ENCODE measurements at places on chromosomes 5 and 9.

- DNase-seq, result no peak
Observed at GRCh38 chr9:38215465-38215864, 146.4 kb upstream of the SHB start.

DNA sequence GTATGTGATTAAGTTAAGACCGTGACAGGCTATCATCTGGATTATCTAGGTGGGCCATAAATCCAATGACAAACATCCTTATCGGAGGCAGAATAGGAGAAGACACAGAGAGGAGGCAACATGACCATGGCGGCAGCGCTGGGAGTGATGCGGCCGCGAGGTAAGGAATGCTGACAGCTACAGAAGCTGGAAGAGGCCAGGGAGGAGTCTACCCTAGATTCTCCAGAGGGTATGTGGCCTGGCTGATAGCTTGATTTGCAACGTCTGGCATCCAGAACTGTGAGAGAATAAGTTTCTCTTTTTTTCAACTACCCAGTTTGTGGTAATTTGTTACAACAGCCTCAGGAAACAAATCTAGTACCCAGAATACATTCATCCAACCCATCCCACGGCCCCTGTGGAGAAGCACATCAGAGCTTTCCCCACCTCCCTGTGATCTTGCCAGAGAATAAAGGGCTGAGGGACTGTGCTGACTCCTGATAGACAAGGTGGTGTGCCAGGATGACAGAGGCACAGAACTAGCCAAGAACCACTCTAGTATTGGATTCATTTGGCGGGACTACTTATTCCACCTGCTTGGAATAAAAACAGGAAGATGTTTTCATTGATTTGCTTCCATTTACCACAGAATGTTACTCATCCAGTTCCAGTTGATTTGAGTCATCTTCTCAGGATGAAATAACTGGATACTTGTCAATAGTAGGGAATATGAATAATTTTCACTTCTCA, 187.4 kb downstream of the MAN2A1 start:
- peak; percentile 61 for DNase-seq

DNA sequence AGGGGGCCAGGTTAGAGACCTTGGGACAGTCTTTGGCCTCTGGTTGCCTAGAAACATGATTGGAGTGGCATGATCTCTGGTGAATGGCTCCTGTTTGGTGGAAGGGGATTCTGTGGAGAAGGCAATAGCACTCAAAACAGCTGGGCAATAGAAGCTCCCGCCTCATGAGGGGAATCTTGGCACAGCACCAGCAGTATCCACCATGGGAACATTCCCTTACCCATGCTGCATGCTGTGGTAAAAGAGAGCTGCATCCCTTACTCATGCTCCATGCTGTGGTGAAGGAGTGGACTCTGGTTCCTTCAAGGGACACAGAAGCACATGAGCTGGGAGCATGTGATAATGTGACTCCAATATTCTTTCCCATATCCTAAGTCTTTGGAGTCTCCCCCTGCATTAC, 160.6 kb downstream of the PJA2 start:
- DNase-seq, result no peak

DNA sequence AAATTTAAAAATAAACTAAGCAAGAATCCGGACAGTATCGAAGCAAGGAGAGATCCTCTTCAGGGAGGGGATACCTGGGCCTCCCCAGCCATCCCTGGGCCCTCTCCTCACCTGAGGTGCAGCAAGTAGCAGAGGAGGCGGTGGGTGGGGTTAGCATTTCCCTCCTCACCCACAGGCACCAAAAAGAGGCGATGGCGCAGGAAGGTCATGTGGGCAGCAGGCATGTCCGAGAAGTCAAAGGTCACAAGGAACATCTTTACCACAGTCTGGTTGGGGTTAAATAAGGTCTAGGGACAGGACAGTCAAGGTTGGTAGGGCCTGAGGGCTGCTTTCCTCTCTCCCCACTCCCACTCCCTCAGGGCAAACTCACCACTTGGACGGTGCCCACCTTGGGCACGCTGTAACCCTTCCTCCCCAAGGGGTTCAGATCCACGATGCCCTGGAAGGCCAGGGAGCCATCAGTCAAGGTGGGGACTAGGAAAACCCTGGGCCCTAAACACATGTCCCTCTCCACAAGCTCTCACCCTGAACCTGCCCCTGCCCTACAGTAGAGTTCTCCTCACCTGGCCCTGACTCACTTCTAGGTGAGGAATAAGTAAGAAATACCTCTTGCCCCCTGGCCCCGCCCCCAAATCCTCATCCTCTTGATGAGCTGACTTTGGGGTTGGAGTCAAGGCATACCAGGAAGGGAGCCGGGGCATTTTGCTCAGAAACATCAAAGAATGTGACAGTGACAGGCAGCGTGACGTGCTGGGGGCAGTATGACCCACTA, 2.8 kb upstream of the STOML2 start:
- no peak for DNase-seq

DNA sequence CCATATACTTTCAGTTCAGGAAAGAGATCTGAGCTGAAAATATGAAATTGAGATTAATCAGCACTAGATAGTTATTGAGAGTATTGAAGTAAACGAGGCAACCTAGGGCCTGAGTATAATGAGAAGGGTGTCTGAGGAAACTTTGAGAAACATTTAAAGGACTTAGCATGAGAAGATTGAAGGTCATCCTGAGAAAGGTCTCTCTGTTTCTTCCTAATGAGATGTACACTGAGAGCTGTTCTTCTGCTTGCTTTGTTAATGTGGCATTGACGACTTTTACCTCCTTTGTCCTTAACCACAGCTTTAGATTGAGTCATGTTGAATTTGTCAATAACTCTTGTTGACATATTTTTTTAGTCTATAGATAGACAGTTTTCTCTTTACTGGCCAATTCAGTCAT, 145.1 kb upstream of the ACTBL2 start:
- DNase-seq, result no peak

GRCh38 chr9:2270565-2270964, 255.4 kb downstream of the SMARCA2 start:
- DNase-seq, result no peak

DNA sequence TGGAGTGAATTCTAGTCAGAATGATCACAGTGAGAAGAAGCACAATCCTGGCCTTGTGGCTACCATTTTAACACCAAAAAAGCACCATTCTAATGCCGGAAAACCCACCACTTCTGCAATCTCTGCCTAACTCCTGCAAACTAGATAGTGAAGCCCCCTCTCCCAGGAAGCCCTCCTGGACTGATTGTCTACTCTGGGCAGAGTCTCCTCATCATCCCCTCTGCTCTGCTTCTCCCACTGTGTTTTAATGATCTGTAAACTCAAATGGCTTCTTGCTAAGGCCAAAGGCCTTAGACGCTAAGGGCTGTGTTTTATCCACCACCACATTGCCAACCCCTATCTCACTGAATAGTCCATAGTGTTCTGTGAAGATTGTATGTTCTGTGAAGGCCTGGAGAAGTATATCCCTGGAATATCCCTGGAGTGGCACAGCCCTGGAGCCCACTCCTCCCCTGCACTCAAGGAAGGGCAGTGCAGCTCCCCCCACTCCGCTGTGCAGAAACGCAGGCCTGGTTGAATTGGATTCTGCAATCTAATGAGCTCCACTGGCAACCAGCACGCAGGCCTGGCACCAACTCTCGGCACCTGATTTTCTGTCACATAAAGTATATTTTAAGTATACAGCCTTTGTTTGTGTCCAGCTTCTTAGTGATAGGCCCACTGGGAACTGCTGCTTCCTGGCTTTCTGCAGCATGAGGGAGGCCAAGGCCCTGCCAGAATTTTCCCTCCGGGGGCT, 126.3 kb downstream of the ATPSCKMT start:
- DNase-seq, result no peak

- DNase-seq, result no peak
Observed at GRCh38 chr5:55320571-55320970, 12.8 kb downstream of the MTREX start.

- DNase-seq, result no peak
Observed at GRCh38 chr9:91502475-91502874, 78.8 kb upstream of the NFIL3 start.

DNA sequence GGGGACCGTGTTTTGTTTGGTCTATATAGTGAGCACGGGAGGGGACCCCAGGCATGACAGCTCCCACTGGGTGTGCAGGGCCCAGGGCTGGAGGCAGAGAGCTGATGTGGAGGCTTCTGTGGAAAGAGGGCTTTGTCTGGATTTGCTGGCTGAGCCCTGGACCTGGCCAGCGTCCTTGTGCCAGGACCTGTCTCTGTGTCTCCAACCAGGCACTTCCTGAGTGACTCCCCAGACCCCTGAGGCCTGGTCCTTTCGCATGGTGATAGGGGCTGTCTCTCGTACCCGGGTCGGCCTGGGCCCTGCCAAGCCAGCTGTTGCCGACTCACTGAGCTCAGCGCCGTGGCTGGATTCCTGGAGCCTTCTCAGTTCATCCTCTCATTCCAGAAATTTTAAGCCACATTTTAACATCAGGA, 77.6 kb downstream of the ADAMTS2 start:
- DNase-seq, result no peak

DNA sequence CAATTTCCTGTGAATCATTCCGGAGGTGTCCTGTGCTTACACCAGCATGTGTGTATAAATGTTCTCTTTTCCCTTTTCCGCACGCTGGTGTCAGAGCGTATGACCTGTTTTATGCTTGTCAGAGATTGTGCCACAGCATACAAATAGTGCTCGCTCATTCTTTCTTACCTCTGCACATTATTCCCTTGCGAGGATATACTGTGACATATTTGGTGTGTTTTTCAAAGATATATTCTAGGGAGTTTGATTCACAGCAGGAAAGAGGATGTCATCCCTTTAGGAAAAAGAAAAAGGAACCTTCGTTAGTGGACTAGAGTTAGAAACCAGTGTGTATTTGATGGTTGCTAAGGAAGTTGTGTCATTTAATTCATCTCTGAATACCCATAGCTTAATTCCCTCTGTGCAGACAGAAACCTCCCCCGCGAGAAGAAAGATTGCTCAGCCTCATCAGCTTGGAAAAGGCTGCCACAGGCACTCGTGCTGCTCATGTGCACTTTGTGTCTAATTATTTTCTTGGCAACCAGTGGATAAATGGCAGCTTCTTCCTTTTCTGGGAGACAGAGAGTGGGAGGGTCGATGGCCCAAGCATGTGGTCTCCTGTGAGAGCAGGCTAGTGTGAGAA, 14.7 kb upstream of the CCIN start:
- DNase-seq, result peak; percentile 71

DNA sequence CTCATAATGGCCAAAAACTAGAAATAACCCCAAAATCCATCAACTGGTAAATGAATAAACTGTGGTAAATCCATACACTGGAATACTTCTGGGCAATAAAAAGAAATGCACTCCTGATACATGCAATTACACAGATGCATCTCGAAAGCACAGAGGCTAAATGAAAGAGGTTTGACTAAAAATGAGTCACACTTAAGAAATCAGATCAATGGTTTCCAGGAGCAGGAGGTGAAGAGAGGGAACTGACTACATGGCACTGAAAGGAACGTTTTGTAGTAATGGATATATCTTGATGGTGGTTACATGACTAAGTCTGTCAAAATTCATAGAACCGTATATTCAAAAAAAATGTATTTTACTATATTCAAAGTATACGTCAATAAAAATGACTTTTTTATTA, 42.4 kb downstream of the STRBP start:
- peak; percentile 58 for DNase-seq

DNA sequence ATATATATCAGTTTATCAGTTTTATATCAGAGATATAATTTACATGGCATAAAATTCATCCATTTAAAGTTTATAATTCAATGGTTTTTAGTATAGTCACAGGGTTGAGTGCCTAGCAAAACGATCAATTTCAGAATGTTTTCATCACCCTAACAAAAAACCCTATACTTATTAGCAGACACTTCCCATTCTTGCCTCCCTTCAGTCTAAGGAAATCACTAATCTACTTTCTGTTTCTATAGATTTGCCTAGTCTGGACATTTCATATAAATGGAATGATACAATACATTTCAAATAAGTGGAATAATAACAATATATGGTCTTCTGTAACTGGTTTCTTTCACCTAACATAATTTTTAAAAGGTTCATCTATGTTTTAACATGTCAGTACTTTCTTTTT, 9.6 kb upstream of the LNPEP start:
- DNase-seq, result no peak

- DNase-seq, result no peak
Observed at GRCh38 chr9:137945581-137945980, 68.0 kb downstream of the CACNA1B start.

DNA sequence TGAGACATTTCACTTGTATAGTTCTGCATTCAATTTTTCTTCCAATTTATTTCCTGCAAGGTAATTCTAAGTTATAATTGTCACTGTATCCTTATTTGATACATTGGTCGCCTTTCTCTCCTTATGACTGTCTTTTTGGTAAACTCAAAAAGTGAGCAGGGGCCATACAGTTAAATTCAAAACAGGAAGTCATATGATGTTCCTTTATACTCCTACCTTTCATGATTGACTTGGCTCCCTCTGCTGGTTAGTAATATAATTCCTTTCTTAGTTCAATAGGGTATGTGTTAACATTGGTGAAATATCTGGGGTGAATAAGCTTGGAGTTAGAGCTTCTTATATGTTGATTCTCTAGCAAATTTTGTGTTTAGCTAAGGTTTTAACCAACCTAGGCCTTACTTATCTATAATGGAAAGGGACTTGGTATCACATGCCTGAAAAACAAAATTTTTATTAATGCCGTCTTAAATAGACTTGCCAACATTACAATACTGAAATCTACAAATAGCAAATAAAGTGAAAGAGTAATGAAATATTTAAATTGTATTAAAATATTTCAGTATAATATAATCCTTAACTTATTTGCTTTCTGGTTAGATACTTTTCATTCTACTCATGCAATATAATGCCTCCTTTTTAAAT, 6.0 kb upstream of the NIPBL start:
- DNase-seq, result peak; percentile 70

- DNase-seq, result no peak
Observed at GRCh38 chr5:166767858-166768257, 1523.6 kb upstream of the WWC1 start.

DNA sequence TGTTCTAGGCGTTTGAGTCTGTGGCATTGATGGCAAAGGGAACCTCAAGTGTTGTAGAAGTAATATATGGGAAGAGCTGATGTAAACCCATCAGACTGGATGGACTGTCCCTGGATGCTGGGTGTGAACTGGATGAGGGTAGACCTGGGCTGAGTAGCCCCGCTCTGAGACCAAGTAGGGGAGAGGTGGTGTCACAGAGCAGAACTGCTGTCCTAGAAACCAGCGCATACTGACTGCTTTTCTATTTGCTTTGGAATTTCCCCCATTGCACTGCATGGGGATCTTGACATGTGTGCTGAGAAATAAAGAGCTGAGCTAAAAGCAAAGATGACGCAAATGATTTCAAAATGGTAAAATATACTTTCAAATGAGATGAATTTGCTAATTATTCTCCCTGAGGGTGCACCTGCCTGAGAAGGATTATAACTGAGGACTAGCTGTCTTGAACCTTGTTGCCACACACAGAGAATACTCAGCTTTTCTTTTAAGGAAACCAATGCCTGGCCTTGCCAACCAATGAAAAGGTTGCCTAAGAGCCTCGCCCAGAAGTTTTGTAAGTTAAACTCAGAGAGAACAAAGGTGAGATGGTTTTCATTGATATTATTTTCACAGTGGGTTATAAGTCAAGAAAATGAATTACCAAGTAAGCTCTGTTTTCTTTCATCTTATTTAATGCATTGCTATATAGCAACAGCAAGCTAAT, 44.8 kb downstream of the NIM1K start:
- DNase-seq, result no peak

- no peak for DNase-seq
Observed at GRCh38 chr5:91487420-91487819, 104.3 kb upstream of the ARRDC3 start.

All from IMR-90 (cell line).